ENCODE measurements at places on chromosomes 11 and 22.

GRCh38 chr22:46484156-46484860 lies 53.1 kb downstream of the CELSR1 start:
- DNase-seq = peak; percentile 27

GRCh38 chr11:64711138-64711955 lies 11.7 kb downstream of the NRXN2 start:
- DNase-seq = no peak

DNA sequence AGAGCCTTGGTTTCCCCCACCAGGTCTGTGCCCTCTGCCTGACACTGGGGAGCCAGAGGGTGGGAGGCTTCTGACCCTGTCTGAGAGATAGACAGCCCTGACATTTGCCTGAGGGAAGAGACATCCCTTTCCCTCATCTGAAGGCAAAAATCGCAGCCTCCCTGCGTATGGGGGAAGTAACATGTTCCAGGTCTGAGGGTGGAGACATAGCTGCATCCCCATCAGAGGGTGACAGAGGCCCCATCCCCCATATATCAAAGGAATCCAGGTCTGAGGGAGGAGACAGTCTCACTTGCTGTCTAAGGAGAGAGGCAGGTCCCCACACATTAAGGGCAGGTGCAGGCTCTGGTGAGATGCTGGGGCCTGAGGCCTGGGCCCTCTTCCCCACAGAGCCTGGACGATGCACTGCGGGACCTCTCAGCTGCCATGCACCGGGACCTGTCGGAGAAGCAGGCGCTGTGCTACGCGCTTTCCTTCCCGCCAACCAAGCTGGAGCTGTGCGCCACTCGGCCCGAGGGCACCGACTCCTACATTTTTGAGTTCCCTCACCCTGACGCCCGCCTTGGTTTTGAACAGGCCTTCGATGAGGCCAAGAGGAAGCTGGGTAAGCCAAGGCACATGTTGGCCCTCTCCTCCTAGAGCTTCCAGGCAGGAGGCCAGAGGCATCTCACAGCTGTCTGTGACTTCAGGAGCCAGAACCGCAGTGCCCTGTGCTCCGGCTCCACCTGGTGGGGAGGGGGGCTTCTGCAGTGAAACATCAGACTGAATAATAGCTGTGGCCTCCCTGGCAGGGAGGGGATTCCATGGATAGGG lies 16.1 kb upstream of the RELT start:
- DNase-seq = no peak

- DNase-seq = peak; percentile 78
These were observed 8.6 kb upstream of the RBM4B start for GRCh38 chr11:66686100-66686785.

DNA sequence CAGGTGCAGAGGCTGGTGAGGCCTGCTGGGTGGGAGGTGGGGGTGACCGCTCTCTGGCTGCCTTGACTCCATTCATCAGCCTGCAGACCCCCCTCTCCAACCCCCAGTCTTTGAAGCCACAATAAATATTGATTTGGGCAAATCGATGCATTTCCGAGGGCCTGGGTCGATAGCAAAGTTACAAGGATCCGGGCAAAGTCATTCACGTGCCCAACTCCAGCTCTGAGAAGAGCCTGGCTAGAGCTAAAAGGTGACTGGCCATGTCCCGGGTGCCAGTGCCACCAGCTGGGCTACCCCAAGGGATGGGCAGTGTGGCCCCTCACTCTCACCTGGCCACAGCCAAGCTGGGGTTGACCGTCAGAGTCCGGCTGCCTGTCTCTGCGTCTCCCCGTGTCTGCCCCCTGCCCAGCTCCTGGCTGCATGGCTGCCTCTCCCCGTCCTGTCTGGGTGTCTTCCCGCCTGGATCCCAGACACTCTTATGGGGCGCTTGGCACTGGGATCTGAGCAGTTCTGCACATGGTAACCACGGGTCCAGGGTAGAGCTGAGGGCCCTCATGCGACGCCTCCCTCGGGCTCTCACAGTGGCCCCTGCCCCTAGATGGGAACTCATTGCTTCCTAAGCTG lies 46.7 kb upstream of the CCDC188 start:
- no peak for DNase-seq

GRCh38 chr11:18791207-18791968 lies at the start of gene PTPN5:
TSS of gene PTPN5 (minus strand) at chr11:18791798. CDS start at chr11:18771958, 19,840 bp downstream.
- DNase-seq = no peak

DNA sequence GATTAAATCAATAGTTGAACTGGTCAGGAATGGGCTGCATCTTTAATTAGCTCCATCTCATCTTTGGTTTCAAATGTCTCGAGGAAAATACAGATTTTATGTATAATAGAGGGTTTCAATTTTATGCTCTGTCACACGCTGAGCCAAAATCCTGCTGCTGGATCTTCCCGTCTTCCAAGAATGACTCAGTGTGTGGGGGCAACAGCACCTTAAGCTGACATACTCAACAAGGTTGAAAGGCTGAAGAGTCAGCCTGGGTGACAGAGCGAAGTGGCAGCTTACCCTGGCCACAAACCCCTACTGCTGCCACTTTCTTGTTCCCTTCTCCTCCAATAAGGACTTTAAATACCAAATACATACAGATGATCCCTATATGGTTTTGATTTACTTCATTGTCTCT lies 9.0 kb upstream of the PCF11 start:
- DNase-seq = no peak

DNA sequence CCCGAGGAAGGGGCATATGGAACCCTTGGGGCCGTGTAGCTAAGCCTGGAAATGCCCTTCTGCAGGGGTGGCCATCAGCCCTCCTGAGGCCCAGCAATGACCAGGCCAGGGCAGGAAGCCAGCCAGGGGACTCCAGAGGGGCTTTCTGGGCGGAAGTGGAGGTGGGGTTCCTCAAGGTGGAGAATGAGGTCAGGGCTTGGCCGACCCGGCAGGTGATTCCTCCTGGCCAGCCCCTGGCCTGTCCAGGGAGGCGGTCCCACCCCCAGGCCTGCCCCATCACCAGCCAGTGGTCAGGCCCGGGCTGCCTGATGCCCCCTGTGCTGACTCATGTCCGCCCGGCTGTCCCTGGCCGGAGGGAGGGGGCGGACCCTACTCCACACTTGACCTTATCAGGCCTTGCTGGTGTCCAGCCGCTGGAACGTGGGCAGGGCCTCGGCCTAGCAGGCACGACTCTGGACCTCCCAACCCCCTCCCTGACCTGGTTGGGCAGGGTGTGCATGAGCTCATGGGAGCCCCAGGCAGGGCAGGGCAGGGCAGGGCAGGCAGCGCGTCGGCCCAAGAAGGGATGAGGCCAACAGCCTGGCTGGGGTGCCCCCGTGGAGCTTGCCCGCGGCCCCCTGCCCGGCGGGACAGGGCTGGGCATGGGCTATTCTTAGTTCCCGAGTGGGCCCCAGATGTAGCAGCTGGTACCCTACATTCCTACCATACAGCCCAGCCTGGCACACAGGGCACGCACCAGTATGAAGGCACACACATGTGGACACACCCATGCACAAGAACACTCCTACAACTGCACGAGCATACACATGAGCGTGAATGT lies 35.9 kb downstream of the RPL3 start:
- peak; percentile 50 for DNase-seq

- DNase-seq = no peak
These were observed 423.2 kb downstream of the MN1 start for GRCh38 chr22:27378311-27378800.

DNA sequence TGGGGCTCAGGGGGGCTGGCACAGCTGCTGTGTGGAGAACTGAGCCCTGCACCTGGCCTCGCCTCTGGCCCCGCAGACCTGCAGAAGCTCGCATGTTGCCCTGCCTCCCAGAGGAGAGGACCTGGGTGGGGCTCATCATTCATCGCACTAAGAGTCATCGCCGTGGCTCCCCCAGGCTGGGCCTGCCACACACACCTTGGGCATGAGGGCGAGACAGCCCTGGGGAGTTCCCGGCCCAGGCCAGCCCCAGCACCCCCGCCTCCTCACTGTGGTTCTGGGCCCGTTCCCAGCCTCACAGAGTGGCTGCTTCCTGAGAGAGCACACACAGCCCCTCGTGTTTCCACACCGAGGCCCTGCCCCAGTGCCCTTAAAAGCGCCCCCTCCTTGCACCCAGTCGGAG lies 694.6 kb downstream of the TBC1D22A start:
- DNase-seq = no peak

DNA sequence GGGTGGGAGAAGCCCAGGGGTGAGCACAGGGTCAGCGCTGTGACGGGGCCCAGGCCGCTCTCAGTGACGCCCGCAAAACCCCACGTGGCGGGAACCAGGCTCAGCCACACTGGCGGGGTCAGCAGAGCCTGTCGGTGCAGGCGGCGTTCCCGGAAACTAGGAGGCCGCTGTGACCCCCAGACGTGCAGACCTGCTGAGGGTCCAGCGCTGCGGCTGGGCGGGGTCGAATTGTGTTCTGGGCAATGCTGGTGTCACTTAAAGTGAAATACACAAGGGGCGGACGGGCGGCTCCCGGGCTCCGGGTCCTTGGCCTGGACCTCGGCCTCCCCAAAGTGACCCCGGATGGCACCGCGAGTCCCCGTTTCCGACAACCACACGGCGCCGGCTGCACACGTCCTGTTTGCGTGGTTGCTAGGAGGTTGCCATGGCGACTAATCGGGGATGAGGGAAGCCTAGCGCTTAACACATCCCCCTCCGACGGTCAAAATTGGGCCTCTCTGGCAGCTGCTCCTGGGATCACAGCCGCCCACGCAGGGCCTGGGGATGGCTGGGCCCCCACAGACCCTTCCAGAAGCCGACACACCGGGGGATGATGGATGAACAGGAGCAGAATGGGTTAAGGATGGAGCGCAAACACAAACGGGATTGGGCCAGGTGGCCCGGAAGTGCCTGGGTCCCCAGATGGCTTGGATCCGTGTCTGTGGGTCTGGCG lies 81.7 kb upstream of the PRR5 start:
- DNase-seq = peak; percentile 85

GRCh38 chr22:35489239-35489638 lies 51.4 kb upstream of the RASD2 start:
- DNase-seq = no peak

- no peak for DNase-seq
These were observed 494.6 kb upstream of the FAT3 start for GRCh38 chr11:91730057-91730456.

GRCh38 chr11:57728829-57729228 lies 12.5 kb upstream of the SELENOH start:
- DNase-seq = no peak

DNA sequence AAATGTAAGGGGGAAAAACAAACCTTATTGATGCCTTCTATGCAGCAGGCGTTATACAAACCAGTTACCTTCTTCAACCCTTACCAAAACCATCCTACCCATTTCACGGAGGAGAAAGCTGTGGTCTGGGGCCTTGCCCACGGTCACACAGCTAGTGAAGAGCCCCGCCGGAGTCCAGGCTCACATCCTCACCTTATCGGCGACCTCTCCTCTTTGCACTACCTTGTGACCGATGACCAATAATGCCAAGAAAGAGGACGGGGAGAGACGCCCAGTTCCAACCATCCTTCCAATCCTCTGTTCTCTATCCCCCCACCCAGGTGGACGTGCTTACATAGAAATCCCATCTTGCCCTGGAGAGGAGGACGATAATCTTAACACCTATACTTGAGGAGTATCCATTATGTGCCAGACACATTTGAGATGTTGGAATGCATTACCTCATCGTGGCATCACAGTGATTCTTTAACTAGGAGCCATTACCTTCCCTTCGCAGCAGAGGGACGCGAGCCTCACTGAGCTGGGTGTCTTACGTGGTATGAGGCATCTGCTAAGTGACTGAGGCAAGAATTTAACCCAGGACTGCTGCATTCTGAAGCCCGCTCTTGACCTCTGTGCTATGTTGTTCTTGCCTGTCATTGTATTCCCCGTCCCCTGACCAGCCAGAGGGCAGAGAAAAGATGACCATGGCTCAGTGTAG lies 253.7 kb upstream of the B3GAT1 start:
- no peak for DNase-seq

GRCh38 chr22:49235463-49236300 lies 592.0 kb downstream of the BRD1 start:
- no peak for DNase-seq

GRCh38 chr11:73662445-73663157 lies 16.2 kb downstream of the PLEKHB1 start:
- DNase-seq = no peak

- no peak for DNase-seq
These were observed 12.3 kb downstream of the PKNOX2 start for GRCh38 chr11:125176866-125177265.

GRCh38 chr11:69427337-69427736 lies 54.1 kb upstream of the LINC01488 start:
- DNase-seq = no peak

GRCh38 chr11:26551186-26551801 lies 20.8 kb downstream of the MUC15 start:
- DNase-seq = no peak

DNA sequence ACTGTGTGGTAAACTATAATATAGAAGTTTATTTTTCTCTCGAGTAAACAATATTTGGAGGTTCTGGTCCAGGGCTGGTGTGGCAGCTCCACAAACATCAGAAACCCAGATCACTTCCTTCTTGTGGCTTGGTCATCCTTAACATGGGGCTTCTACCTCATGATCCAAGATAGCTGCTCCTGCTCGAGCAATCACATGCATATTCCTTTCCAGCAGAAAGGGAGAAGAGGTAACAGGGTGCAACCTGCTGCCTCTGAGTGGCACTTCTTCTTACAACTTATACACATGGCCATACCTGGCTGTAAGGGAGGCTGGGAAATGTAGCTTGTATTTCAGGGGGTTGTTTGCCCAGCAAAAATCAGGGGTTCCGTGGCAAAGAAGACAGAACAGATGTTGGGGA lies 44.6 kb upstream of the SYT7 start:
- DNase-seq = no peak

DNA sequence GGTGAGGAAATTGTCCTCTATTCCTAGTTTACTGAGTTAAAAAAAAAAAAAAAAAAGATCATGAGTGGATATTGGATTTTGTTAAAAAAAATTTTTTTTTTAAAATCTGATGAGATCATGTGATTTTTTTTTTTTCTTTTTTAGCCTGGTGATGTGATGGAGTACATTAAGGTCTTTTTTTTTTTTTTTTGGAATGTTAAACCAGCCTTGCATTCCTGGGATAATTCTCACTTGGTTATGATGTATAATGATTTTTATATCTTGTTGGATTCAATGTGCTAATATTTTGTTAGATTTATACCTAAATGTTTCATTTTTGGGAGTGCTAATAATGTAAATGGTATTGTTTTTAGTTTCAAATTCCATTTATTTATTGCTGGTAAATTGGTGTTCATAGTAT lies 43.3 kb downstream of the DDX10 start:
- no peak for DNase-seq

DNA sequence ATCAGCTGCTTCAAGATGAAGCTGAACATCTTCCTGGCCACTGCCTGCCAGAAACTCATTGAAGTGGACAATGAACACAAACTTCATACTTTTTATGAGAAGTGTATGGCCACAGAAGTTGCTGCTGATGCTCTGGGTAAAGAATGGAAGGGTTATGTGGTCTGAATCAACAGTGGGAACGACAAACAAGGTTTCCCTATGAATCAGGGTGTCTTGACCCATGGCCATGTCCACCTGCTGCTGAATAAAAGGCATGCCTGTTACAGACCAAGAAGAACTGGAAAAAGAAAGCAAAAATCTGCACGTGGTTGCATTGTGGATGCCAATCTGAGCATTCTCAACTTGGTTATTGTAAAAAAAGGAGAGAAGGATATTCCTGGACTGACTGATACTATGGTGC lies 22.2 kb upstream of the BIRC3 start:
- DNase-seq = no peak
